ENCODE measurements at places on chromosomes 1 and 21.

DNA sequence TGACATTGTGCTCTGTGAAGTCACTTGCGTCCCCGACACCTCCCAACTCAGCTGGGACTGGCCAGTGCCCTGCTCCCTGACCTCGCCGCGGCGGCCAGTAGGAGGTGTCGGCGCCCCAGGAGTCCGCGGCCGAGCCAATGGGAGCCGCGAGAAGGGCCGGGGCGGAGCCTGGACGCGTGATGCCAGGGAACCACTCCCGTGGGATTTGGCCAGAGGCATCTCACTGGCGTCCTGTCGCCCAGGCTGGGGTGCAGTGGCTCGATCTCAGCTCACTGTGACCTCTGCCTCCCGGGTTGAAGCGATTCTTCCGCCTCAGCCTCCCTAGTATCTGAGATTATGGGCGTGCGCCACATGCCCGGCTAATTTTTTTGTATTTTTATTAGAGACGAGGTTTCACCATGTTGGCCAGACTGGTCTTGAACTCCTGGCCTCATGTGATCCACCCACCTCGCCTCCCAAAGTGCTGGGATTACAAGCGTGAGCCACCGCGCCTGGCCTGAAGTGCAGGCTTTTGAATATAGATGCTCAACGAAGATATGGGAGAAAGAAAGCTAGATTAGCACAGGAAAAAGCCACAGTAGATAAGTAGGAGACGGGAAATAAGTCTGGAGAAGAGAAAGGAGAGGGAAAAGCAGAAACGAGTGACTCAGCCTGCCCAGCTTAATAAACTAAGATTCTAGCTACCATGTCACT lies 38.0 kb downstream of the ZBTB8OS start:
- peak; percentile 14 for DNase-seq

- no peak for DNase-seq
These were observed 28.4 kb downstream of the DISP3 start for GRCh38 chr1:11507309-11507708.

- DNase-seq: no peak
These were observed 10.6 kb upstream of the C1orf162 start for GRCh38 chr1:111463029-111463683.

GRCh38 chr1:6101826-6102531 lies 56.3 kb downstream of the KCNAB2 start:
- DNase-seq: no peak

All from NCI-H748 treated with DMSO at 0.1 percent for 48 hours (cell line).